ENCODE measurements at places on chromosomes 2 and 18.
A peak's percentile ranks its signal among the peaks of the same experiment; 100 is the strongest.

DNA sequence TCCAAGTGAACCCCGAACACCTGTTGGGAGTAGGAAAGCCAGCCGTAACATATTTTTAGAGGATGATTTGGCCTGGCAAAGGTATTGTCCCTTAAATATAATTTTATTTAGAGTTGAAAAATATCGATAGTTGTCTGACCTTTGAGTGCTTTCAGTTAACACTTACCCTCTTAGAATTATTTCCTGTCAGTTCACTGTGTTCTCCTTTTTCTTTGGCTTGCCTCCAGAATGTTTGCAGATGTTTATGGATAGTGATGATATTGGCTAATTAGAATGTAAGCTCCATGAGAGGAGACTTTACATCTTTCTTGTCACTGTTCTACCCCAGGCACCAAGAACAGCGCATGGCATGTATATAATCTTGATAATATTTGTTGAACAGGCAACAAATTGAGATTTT is 19.8 kb downstream of the PIKFYVE start:
- DNase-seq, result no peak

- DNase-seq, result no peak
These were observed 71.4 kb downstream of the HDAC4 start for GRCh38 chr2:239329284-239329971.

GRCh38 chr2:85669549-85669948 is 1.6 kb upstream of the SFTPB start:
- no peak for DNase-seq

DNA sequence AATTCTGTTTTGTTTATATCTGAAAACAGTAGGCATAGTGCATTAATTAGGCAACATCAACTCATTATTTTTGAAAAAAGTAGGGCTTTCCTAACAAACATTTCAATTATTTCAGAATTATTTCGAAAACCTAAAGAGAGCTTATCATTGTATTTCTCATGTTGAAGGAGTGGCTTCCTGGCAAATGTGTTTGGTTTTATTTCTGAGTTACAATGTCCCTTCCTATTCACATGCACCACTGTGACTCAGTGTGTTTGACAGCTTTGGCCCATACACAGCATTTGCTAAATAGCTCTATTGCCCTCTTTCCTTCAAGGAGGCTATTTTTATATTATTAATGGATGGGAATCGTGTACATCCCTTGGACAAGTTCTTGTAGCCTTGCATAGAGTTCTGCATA is 205.9 kb downstream of the PTGR3 start:
- DNase-seq, result no peak

GRCh38 chr2:168573128-168573903 is 117.2 kb downstream of the CERS6 start:
- DNase-seq, result peak; percentile 13

DNA sequence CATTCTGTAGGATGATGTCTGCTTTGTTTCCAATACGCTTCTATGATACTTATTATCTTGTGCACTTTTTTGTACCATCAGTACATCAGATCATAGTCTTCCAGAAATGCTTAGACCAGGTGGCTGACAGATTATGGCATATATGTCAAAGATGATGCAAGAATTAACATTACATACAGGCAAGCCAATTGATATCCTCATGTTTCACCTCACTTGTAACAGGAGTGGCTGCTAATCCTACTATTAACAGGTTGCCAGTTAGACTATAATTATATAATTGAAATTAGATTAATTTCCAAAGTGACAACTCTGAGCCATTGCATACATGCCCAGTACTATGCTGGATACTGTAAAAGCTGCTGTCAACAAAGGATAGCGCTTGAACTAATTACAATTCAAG is 77.2 kb downstream of the TLK1 start:
- DNase-seq, result no peak

DNA sequence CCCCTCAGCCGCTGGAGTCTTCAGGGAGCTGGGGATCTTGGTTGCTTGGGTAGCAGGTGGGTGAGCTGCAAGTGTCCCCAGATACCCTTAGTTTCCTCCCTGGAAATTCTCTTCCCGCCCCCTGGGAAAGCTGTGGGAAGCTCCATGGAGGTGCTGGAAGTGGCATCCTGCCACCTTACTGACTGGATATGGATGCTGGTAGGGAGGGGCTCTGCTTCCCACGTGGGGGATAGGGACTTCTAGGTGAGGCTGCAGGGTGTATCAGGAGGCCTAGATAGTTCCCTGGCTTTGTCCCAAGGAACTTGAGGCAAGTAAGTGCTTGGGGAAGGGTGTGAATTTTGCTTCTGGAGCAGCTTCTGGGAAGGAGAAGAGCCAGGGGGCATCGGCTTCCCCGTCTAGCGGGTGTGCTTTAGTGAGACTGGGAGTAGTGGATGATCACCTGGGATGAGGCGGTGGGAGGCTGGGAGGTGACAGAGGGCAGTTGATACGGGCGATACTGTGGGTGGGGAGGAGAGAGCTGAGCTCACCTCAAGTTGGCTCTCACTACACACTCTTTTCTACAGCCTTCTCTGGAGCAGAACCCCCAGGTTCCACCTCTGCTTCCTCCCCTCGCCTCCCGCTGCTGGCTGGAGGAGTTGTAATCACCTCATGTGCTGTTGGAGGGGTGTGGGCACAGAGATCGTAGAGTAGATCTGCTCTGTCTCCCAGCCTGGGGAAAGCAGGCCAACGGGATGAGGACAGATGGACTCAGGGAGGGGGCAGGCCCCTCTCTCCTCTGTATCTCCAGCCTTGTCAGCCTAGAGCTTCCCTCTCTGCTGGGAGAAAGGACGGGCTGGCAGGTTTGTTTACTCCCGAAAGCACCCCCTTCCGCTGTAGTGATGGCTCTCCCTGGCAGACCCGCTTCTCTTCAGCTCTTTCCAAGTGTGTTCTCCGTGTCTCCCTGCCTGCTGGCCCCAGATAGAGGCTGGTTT is 19.8 kb downstream of the TET3 start:
- no peak for DNase-seq

DNA sequence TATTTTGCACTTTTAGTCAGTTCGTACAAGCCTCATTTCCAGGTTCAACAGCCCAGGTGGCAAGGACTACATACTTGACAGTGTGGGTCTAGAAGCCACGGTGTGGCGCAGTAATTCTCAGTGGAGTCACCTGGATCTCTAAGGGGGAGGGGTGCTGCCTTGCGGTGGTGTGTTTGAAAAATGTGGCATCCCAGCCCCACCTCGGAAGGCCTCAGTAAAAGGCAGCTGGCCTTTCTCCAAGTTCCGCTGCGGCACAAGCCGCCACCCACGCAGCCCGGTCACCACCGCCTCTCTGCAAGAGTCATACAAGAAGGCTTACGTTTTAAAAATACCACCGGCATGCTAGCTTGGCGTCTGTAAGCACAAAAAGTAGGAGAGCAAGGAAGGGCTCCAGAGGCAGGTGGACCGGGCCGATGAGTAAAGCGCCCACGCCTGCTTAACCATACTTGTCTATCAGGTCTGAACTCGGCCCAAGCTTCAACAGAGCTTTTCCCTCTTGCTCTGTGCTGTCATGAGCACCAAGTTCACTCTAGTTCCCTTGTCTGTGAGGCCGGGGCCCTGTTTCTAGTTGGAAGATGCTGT is 49.5 kb downstream of the SPRED2 start:
- DNase-seq, result peak; percentile 92

DNA sequence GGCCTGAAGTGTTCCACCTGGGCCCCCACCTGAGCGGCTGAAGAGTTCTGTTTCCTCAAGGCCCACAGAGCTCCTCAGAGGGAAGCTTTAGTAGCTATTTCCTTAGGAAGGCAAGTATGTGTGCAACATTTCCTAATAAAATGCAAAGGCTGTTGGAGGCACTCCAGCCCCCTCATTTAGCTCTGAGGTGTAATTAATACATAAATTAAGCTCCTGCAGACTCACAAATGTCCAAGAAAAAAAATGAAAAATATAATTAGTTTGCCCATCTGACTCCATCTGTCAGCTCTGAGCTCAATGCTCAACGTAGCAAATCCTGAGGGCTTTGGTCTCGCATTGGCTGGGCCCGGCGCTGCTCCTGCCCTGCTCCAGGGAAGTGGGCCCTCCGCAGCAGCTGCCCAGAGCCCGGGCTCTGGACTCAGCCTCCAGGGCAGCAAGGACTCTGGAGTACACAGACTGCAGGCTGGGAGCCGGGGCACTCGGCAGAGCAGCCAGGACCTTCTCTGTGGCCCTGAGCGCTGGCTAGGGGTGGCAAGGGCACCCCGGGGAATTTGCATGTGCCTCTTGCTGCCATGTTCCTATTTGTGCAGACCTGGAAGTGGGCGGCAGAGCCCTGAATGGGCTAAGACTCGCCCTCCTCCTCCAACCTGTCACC is 23.4 kb upstream of the C1QL2 start:
- DNase-seq, result no peak

DNA sequence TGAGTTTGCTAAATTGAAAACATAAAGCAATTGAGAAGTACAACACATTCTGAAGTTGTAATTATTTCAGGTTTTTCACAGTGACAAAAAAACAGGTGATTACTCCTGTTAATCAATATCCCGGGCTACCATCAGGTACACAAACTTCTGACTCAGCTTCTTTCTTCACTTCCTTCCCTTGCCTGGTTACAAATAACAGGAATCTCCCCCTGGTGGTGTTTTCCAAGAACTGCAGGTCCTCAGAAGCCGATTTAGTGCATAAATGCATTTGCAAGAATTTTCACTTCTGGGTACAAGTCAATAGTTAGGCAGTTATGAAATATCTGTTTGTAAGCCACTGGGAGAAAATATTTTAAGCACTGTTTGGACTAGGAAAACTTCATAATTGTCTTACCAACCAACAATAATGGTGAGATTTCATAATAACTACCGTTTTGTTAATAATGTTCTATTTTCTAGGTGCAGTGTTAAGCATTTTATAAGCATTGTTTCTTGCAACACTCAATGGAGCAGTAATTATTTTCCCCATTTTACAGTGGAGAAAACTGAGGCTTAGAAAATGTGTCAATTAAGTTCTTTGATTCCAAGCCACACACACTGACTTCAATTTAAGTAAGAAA is 12.4 kb upstream of the GMCL1 start:
- peak; percentile 68 for DNase-seq

GRCh38 chr2:20677301-20678085 is 10.5 kb downstream of the GDF7 start:
- no peak for DNase-seq

DNA sequence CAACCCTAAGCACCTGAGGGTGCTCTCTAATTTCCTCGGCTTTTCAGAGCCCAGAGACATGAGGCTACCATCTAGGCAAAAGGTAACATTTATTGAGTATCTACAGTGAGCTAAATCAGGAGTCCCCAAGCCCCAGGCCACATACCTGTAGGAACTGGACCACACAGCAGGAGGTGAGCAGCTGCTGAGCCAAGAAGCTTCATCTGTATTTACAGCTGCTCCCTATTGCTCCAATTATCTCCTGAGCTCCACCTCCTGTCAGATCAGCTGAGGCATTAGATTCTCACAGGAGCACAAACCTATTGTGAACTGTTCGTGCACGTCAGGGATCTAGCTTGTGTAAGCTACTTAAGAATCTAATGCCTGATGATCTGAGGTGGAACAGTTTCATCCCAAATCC is 70.2 kb downstream of the RND3 start:
- no peak for DNase-seq

DNA sequence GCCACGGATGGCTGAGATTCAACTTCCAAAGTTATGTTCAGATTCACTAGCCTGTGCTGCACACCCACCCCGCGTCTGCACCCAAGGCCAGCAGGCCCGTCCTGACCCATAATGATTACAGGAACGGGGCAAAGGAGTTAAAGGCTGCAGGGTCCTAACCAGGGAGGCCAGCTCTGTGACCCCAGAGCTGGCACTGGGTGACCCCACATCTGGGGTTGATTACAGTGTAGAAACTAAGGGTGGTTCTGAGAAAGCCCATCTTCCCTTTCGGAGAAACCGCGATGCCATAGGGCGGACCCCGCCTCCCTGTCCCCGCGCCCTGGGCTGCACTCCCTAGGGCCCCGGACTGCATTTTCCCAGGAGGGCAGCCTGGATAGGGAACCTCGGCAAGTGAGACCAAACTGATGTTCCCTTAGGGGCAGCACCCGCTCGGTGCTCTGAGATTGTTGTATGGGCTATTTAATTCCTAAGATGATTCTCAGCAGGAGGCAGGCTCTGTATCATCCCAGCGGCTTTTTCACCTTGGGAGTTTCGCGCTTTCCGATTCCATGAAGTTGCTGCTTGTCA is 2.2 kb upstream of the GPR148 start:
- no peak for DNase-seq

GRCh38 chr2:85166021-85166420 is 32.8 kb downstream of the TCF7L1 start:
- no peak for DNase-seq

GRCh38 chr2:157837851-157838441 is 38.2 kb downstream of the ACVR1 start:
- DNase-seq, result peak; percentile 51

DNA sequence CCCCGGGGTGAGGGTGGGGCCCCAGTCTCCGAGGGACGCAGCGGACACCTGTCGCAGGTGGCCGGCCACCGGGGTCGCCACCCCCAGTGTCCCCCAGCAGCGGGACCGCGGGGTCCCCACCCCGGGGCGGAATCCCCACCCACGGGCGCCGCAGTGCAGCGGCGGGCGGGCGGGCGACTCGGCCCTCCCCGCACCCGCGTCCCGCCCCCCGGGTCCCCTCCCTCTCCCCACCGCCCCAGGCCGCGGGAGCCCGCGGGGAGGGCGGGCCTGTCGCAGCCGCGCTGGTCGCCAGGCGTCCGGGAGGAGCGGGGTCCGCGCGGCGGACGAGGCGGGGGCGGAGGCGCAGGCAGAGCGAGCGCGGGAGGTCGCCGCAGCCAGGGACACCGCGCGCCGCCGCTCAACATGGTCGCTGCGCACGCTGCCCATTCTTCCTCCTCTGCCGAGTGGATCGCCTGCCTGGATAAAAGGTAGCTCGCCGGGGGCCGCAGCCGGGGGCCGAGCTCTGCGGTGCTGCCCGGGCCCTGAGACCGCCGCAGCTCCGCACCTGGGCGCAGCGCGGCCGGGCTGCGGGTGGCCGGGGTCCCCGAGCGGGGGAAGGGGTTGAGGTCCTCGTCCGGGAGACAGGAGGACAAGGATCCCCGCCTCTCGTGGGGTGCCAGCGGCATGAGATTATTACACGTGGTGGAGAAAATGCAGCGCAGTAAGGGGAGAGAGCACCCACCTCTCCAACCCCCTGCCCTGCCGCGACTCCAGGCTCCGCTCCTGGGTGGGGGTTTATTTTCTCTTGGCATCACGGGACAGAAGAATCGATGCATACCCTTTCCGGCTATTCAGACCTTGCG is at the start of gene RAPGEF4:
Gene RAPGEF4 (plus strand): TSS at position 264 of the 842 bp plus-strand sequence. CDS start 139 bp downstream, at position 403.
- DNase-seq, result peak; percentile 40

DNA sequence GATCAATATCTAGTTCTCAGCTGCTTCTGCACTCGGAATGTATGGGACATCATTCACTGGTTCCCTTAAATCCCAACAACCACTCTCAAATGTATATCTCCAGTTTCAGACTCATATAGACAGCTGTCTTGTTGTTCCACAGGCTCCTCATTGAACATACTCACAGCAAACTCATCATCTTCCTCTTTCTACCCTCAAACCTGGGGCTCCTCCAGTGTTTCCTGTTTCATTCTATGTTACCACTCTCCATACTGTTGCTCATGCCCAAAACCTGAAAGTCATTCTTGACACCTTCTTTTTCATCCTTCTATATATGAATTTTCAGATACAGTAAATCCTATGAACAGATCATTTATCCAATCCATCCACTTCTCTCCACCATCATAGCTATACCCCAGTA is 18.7 kb upstream of the REL start:
- no peak for DNase-seq

- no peak for DNase-seq
These were observed 217.6 kb upstream of the TANK start for GRCh38 chr2:160942476-160943142.

- no peak for DNase-seq
These were observed 40.1 kb downstream of the RASGRP3 start for GRCh38 chr2:33516456-33516995.

- peak; percentile 83 for DNase-seq
These were observed 263.9 kb downstream of the ALPK2 start for GRCh38 chr18:58364876-58365528.

- no peak for DNase-seq
These were observed 1598.7 kb upstream of the ACVR2A start for GRCh38 chr2:146246002-146246735.
